ENCODE measurements at places on chromosomes 6 and 20.

- DNase-seq, result no peak
Observed at GRCh38 chr6:68701159-68701558, 66.1 kb downstream of the ADGRB3 start.

- no peak for DNase-seq
Observed at GRCh38 chr6:41836660-41837052, 49.2 kb downstream of the TOMM6 start.

- no peak for DNase-seq
Observed at GRCh38 chr6:120826253-120826652, 508.0 kb downstream of the TBC1D32 start.

DNA sequence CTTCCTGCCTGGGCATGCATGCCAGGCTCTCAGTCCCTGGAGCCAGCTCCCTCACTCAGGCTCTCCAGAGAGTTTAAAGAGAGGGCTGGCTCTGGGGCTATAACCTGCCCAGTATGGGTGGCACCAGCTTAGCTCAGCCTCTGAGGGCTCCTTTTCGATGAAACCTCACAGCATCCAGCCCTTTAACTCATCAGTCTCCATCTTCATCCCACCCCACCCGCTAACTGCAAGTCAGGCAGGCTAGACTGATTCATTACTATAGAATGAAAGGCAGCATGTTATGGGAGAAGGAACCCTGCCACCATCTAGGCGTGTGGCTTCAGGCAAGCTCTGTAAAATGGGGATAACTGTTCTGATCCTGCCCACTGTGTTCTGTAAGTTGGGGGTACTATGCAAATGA, 53.5 kb downstream of the RAB44 start:
- no peak for DNase-seq

- no peak for DNase-seq
Observed at GRCh38 chr6:152978058-152978457, 4.8 kb downstream of the FBXO5 start.

DNA sequence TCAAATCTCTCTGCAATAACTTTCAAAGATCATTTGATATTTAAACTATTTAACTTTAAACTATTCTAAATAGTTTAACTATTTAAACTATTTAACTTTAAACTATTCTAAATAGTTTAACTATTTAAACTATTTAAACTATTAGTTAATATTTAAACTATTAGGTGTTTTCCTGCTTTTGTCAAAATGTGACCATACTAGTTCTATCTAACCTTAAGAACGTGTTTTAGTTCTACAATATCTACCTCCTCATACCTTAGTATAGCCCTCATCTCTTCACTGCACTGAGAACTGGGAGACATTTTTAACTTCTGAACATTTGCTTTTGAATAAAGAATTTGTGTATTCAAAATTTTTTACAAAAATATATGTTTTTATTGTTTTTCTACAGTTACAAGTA, 429.1 kb downstream of the ADGRB3 start:
- no peak for DNase-seq

- no peak for DNase-seq
Observed at GRCh38 chr6:157909282-157909664, 72.4 kb upstream of the SYNJ2 start.

GRCh38 chr20:14197097-14197496, 140.3 kb downstream of the FLRT3 start:
- DNase-seq, result no peak
